ENCODE measurements at places on chromosomes 5 and 9.

DNA sequence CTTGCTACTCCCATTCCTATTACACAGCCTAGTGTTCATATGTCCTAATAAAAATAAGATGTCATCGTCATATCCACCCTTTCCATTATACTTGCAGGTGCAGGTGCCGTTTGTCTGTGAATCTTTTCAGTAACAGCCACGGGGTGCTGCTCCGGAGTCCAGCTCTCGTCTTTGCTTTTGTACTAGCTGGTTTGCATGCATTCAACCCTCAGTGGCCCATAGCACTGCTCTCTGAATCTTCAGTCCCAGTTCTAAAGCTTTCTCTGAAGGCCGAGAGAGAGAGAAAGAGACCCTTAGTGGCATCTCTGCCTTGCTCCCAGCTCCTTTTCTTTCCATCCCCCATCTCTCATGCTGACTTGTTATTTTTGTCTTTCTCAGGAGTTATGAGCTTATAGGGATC lies 468.5 kb downstream of the TMEM232 start:
- DNase-seq = no peak

GRCh38 chr9:21477466-21477865 lies 4.6 kb downstream of the IFNE start:
- no peak for DNase-seq

GRCh38 chr9:120336021-120336752 lies 243.8 kb downstream of the CDK5RAP2 start:
- DNase-seq = no peak

DNA sequence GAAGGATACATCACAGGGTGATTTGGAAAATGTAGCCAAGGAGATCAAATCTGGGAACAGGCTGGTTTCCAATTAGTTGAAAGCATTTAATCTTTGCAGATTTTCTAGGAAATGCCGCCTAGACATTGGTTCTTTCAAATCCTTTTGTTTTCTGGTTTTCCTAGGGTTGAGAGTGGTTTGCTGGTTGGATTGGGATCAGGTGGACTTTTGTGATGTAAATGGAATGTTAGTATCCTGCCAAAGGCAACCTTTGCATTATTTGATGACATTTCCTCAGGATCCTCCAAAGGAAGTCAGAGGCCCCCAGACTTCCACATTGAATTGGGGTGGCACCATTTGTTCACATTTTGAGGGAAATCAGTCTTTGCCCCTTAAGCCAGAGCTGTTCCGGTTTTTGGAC lies 245.5 kb upstream of the RPS23 start:
- no peak for DNase-seq

DNA sequence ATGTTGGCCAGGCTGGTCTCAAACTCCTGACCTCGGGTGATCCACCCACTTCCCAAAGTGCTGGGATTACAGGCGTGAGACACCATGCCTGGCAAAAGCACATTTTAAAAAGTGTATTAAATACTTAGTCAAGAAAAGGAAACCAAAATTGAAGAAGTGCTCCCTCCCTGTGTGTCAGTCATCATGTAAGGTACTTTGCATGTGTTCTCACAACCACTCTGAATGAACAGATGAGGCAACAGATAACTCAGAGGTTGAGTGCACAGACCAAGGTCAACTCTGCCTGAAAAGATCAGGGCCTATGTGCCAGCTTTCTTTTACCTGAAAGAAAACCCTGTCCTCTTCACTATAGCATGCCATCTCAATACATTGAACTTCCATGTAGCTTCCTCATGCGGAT lies 289.7 kb downstream of the MRPS30 start:
- no peak for DNase-seq

- DNase-seq = no peak
Measured at GRCh38 chr5:95471487-95471886, 80.3 kb downstream of the FAM81B start.

GRCh38 chr5:180072556-180072955 lies 997 bp upstream of the RNF130 start:
- no peak for DNase-seq

- no peak for DNase-seq
Measured at GRCh38 chr9:136307215-136307750, 3.4 kb upstream of the CCDC187 start.

DNA sequence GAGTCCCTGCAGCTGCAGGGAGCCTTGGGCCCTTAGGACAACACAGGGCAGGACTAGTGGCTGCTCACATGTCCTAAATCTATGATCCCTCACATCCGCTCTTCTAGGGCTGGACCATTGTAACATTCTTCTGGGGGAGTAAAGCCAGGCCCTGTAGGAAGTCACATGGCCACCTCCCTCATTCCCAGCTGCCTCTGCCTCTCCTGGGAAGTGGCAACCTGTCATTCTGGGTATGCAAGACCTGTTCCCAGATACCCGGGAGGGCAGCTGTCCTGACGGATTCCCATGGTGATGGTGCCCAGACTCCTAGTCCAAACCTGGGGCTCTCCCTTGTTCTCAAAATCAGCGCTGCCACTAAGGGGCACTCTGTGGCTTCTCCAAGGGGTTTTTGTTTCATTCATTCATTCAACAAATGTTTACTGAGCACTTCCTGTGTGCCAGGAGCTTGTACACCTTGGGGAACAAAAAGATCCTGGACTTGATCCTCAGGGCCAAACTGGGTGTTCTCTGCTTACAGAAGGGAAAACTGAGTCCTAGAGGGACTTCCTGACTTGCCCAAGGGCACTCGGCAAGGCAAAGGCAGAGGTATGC lies 85.6 kb downstream of the PSD2 start:
- DNase-seq = no peak

- DNase-seq = peak; percentile 82
Measured at GRCh38 chr5:65721050-65721719, 724 bp downstream of the SGTB start.

DNA sequence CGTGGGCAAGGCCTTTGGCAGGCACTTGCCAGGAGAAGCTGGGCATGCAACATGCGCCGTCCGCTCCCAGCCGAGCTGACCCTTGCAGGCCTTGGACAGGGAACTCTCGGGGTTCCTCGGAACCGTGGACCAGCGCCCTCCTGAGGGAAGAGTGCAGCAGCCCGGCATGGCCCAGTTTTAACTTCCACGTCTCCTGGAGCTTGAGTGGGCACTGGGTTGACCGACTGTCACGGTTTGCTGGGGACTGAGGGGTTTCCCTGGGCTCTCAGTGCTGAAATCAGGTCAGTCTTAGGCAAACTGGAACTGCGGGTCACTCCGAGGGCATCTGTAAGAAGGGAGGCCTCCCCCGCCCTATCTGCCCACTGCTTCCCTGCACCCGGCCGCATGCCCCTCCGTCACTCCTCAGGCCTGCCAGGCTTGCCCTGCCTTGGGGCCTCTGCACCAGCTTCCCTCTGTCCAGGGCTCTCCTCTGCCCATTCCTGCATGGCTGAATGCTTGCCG lies 87.0 kb upstream of the PHYKPL start:
- DNase-seq = peak; percentile 44

DNA sequence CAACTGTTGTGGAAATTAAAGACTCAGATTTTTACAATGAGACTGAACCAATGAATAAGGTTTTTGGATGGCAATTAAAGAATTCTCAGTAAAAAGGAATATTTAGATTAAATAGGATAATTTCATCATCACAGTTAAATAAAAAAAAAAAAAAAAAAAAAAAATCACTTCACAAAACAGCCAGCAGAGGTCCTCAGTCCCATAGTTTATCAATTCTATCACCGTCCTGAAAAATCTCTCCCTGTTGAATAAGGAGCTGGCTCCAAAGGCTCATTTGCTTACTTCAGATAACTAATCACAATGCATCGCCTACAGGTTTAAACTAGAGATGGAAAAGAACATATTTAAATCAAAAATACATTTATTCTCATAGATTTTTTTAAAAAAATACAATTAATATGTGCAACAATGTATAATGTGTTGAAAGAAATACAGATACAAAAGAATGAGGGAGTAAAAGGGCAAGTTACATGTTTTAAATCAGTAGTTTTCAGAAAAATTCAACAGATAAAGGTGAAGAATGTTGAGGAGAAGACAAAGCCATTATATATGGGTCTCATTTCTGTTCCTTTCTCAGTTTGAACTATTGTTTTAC lies 175.8 kb upstream of the CHD1 start:
- no peak for DNase-seq

DNA sequence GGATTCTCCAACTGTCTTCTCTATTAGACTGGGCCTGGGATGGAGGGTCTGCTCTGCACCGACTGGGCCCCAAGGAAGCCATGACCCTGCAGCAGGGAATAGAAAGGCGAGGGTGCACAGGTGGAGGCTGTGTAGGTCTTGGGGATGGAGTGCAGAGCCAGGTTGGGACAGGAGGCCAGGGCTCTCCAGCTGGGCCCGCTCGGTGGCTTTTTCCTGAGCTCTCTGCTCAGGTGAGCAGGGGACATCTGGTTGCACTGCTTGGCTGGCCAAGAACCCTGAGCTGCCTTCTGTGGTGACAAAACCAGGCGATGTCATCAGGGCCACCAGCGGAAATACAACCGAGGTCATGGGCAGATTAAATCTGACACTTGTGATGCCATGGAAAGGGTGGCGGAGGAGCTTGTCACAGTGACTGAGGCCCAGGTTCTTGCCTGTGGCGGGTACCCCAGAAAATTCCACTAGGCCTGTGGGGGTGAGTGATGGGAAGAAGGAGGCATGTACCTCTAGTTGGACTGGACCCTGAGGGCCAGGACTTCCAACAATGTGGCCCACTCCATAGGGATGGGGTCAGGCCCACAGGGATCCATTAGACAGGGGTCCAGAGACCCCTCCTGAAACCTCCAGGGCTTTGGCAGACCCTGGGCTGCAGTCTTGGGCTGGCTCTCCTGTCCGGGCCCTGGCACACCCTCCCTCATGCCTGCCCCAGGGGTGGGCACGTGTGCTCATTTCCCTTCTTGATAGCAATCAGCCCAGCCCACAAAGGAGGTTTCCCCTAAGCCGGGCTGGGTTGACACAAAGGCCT lies 4.4 kb upstream of the IL3 start:
- DNase-seq = no peak

DNA sequence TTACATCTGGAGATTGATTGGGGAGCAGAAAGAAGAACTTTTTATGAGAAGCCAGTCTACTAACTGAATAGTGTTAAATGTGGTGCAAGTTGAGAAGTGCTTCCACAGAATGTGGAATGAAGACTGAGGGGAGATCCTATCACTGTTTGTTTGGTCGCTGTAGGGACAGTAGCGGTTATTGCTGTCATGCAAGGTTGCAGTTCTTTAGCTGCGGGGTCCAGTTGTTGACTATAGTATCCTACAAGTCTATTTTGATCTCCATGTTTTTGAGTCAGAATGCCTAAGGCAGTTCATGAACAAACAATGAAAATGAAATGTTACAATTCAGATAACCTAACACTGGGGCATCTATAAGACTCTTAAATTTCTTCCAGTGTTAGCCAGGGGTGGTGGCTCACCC lies 45.3 kb upstream of the PDZD2 start:
- no peak for DNase-seq

DNA sequence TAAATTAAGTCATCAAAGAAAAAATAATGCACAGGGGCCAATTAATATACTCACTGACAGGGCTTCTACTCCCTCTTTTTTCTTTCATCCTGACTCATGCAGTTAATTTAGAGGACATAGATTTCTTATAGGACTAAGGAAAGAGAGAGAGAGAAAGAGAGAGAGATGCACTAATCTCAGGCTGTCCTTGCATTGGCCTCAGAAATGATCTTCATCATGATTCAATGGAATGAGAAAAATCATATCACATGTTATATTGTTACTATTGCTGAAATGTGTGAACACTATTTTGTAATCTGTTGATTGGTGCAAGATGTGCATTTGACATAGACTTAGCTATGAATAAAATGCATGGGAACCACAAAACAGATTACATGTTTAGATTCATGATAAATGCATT lies 608.3 kb upstream of the NUDT12 start:
- DNase-seq = no peak

DNA sequence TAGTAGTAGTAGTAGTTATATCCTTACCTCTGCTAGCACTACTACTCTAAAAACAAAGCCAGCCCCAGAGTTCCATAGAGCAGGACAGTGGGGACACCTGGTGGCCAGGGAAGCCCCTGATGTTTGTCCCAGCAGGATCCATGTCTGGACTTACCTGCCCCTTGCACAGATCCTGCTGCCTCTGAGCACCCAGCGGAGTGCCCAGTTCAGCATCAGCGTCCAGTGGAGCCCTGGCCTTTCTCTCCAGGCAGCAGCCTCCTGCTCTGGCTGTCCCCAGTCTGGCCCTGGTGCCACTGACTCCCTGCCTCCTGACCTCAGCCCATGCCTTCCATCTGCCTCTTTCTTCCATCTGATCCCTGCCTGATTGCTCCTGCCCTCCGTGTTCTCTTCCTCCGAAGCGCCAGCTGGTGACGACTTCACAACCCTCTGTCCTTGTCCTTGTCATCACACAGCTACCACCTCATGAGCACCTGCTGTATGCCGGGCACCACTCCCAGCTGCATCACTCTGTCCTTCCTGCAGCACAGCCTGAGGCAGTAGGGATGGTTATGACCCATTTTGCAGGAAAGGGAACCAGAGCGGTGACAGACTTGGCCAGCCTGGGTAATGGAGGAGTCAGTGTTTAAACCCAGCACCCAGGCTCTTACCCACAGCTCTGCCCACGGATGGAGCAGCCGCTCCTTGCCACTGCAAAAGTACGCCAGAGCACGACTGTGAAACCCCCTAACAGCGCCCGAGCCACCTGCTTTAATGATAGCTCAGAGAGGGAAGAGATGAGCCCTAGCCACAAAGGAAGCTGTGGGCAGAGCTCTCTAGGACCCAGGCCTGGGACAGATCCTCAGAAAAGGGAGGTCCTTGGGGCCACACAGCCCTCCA lies 11.5 kb downstream of the SARDH start:
- peak; percentile 87 for DNase-seq

GRCh38 chr5:55402199-55402598 lies 94.4 kb downstream of the MTREX start:
- DNase-seq = no peak

- no peak for DNase-seq
Measured at GRCh38 chr5:58041884-58042283, 418.0 kb downstream of the PLK2 start.

DNA sequence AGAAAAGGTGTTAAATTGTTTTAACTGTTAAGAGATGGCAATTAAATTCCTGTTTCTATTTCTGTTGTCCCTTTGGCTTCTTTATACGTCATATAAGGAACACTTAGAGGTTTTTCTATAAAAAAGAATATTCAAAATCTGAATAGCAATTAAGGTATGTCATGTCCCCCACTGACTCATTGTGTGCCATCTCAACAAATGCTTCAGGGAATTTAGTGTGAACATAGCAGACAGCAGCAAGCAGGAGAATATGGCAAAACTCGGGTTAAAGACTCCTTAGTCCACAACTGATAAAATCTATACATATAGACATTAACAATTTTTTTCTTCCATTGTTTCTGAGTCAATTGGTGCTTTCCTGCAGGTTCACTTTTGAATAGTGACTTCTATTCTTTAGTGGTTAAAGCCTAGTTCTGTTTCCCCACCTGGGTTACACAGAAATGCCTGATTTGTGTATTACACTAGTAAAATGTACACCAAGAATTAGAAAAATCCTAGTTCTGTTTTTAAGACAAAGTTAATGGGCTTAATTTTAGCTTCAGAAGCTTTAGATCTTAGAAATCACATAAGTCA lies 17.9 kb upstream of the RPS23 start:
- no peak for DNase-seq

DNA sequence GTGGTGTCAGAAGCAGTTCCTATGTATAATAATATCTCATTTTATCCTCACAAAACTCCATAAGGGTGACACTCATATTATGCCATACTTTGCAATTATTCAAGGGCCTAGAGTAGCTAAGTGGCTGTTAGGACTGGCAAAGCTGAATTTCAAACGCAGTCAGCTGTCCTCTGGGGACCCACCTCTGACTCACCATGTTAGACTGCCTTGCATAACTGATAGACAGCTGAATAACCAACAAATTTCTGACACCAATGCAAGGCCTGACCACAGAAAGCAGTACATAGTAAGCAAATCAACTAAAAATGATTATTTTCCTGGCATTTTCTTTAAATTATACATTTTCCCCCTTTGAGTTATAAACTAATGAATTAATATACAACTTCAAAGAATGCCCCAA lies 251.6 kb upstream of the PTGER4 start:
- no peak for DNase-seq
